Psoas muscle (tissue), 8 donors: ENCODE measurements at places on chromosomes 13 and 19. TPM values are rescaled to one million over a fixed set of nuclear protein-coding genes. Genes with fewer than 3 reads are reported as not detected.
A peak's percentile ranks its signal among the peaks of the same experiment; 100 is the strongest.

Gene IRGC
- total RNA-seq, result not detected

Gene METTL21C
- total RNA-seq, result 12.5 TPM

Gene SLITRK6
- total RNA-seq, result not detected

Gene AMER2
- not detected for total RNA-seq

Gene NUP58
- total RNA-seq, result 34.3 TPM

Gene WDR88
- not detected for total RNA-seq

Gene B3GNT3
- total RNA-seq, result 0.38 TPM

Gene GPR12
- total RNA-seq, result not detected

Gene RNASEH2B
- 10.6 TPM for total RNA-seq

Gene PRTN3
- total RNA-seq, result not detected

Gene TRAPPC6A
- total RNA-seq, result 26.3 TPM

DNA sequence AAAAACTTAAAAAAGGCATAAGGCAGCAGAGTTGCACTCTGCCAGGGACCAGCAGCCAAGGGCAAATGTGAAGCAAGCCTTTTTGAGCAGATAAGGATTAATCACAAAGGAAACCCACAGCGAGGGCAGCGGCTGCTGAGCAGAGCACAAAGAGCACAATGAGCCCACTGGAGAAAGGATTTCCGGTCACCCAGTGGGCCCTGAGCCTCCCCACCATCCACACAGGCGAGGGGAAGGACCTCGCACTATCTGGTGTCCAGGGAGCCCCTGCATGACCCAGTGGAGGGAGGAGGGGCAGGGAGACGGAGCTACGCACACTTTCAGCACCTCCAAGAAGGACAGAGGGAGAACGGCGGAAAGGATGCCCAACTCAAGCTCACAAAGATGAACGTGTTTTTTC, 40.0 kb downstream of the COL4A1 start:
- H3K27ac ChIP-seq, result no peak overlapping the region
- H3K27me3 ChIP-seq, result peaks cover 6% of the 10 kb centered on the region
- no peak overlapping the region for H3K4me3 ChIP-seq
- H3K4me1 ChIP-seq, result peaks cover 22% of the 10 kb centered on the region

DNA sequence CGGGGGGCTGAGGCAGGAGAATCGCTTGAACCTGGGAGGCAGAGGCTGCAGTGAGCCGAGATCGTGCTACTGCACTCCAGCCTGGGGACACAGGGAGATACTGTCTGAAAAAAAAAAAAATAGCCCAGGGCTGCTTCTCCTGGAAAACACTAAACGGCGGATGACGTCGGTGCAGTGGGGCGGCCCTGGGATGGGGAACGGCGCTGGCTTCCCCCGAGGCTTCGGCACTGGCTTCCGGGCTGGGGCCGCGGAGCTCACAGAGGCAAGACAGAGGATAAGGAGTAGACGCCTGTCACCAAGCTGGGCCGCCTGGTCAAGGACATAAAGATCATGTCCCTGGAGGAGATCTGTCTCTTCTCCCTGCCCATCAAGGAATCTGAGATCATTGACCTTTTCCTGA, 5.0 kb downstream of the PRSS57 start:
- no peak overlapping the region for H3K4me3 ChIP-seq
- DNase-seq, result no peak
- peaks cover 6% of the 10 kb centered on the region for H3K27me3 ChIP-seq
- no peaks in the 10 kb centered on the region for H3K4me1 ChIP-seq
- no peak overlapping the region for H3K27ac ChIP-seq

GRCh38 chr19:47071731-47072130, 23.3 kb upstream of the TMEM160 start:
- H3K4me1 ChIP-seq, result no peaks in the 10 kb centered on the region
- H3K36me3 ChIP-seq, result no peaks in the 10 kb centered on the region
- no peaks in the 10 kb centered on the region for H3K27me3 ChIP-seq
- no peak overlapping the region for H3K4me3 ChIP-seq
- no peak overlapping the region for H3K27ac ChIP-seq

DNA sequence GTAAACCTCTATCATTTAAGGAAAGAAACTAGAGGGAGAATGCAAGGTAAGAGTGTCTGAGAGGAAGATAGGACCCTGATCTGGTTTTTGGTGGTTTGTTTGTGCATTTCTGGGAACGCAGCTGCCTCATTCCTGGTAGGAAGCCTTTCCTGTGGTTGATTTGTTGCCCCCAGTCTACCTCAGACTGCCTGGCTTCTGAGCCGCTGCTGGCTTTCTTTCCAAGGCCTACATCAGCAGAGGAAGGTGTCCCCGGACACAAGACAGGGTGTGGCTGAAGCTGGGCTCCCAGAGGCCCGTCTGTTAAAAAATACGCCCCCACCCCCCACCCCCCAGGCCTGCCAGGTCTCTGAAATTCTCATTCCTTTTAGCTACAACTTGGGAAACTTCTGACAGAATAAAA, 42.6 kb downstream of the C13orf42 start:
- DNase-seq, result no peak
- no peak overlapping the region for H3K4me3 ChIP-seq
- H3K27ac ChIP-seq, result no peak overlapping the region

DNA sequence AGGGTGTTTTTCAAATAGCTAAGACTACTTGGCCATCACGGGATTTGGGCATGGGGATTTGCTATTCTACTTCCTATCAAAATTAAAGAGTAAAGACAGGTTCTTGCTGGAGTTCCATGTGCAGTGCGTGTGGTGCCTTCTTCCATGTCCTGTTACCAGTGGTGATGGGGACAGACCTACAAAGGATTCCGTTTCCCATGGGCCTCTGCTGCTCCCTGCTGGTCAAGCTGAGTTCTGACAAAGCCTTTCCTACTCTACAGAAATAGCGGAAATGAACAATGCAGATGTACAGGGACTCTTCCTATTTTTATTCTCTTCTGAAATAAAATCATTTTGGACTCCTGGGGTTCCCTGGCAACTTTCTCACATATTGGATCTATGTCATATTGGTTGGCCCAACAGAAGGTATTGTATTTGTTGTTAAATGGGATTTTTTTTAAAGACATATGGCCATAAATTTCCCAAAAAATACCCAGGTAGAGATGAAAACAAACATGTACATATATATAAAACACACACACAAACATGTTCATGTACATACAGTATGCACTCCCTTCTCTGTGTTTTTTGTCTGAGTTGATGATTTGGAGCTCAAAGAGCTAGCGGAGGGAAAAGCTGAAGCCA, 90.5 kb upstream of the SLC15A1 start:
- peak; percentile 82 for DNase-seq
- peaks cover 8% of the 10 kb centered on the region for H3K36me3 ChIP-seq
- no peaks in the 10 kb centered on the region for H3K27me3 ChIP-seq

GRCh38 chr13:97211300-97211699, 10.8 kb upstream of the MBNL2 start:
- H3K4me1 ChIP-seq, result no peaks in the 10 kb centered on the region
- no peaks in the 10 kb centered on the region for H3K36me3 ChIP-seq
- DNase-seq, result no peak
- no peak overlapping the region for H3K27ac ChIP-seq
- H3K4me3 ChIP-seq, result no peak overlapping the region
- no peaks in the 10 kb centered on the region for H3K27me3 ChIP-seq

DNA sequence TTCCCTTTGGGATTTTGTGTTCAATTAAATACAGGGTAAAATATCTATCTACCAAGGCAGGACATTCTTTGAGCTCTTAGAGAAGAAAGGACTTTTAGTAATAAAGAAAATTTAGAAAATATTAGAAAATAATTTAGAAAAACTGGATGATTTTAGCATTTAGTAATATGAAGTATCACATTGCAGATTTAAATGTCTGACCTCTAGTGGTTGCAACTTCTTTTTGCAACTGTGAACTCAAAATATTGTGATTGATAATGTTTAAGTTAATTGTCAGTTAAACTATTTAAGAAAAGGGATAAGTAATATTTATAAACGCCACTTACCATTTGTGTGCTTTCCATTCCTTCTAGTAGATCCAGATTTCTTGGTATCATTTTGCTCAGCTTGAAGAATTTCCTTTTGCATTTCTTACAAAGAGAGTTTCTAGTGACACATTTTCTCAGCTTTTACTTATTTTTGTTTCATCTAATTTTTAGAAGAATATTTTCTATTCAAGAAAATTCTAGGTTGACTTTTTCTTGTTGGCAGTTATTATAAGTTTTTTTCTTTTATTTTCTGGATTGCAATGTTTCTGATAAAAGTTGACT, 10.3 kb upstream of the POSTN start:
- no peak overlapping the region for H3K4me3 ChIP-seq
- H3K36me3 ChIP-seq, result no peaks in the 10 kb centered on the region
- H3K27ac ChIP-seq, result no peak overlapping the region
- no peak for DNase-seq
- no peaks in the 10 kb centered on the region for H3K4me1 ChIP-seq

GRCh38 chr19:11168568-11168967, 13.0 kb upstream of the SPC24 start:
- H3K36me3 ChIP-seq, result peaks cover 87% of the 10 kb centered on the region
- H3K27me3 ChIP-seq, result no peaks in the 10 kb centered on the region
- no peak for DNase-seq
- no peak overlapping the region for H3K4me3 ChIP-seq
- peaks cover 12% of the 10 kb centered on the region for H3K4me1 ChIP-seq

DNA sequence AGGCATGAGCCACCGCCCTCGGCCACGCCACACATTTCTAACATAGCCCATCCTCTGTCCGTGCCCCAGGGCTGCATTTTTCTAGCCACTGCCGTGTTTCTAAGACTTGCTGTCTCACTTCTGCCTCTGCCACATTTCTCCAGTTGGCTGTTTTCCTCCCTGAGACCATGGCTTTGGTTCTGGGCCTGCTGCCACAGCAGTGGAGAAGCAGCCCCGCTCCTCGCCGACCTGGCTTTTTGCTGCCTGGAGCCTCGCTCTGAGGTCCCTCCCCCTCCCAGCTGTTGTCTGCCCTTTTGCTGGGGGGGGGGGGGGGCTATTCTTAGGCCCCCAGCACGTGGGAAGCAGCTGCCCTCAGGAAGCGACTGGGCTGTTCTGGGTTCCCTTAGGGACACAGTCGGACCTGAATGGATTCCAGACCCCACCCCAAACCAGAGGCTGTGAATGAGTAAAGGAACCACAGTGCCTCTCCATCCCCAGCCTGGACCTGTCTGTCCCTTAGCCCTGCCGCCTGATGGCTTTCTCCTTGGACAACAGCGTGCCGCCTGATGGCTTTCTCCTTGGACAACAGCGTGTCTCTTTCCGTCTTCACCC, 3.3 kb downstream of the GYS1 start:
- peak overlapping the region; percentile 81 for H3K4me3 ChIP-seq
- peaks cover 3% of the 10 kb centered on the region for H3K36me3 ChIP-seq
- peak; percentile 75 for DNase-seq
- H3K4me1 ChIP-seq, result peaks cover 55% of the 10 kb centered on the region

GRCh38 chr19:30584090-30584489, 211.9 kb downstream of the ZNF536 start:
- no peaks in the 10 kb centered on the region for H3K4me1 ChIP-seq
- H3K27ac ChIP-seq, result no peak overlapping the region
- H3K27me3 ChIP-seq, result no peaks in the 10 kb centered on the region

- DNase-seq, result no peak
- no peak overlapping the region for H3K4me3 ChIP-seq
- no peak overlapping the region for H3K27ac ChIP-seq
- no peaks in the 10 kb centered on the region for H3K36me3 ChIP-seq
- H3K4me1 ChIP-seq, result no peaks in the 10 kb centered on the region
- H3K27me3 ChIP-seq, result no peaks in the 10 kb centered on the region
Observed at GRCh38 chr13:36801035-36801434, 18.0 kb upstream of the RFXAP start.

DNA sequence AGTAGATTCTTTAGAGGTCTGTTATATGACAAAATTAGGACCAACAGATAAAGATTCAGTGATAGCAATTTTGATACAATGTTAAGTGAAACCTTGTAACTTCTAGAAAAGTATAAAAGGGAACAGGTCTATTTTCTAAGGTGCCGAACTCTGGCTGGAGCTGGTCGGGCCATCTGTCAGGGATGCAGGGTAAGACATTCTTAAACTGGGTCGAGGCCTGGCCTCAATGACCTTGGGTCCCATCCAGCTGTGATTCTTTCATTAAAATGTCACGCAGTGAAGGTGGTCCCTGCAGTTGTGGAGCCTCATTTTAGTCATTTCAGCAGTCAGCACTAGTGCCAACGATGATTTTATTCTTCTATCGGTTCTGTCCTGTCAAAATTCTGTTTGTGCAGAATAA, 271.9 kb upstream of the SPRY2 start:
- DNase-seq, result no peak
- H3K4me1 ChIP-seq, result no peaks in the 10 kb centered on the region

GRCh38 chr13:113860051-113860664, 3.7 kb downstream of the GAS6 start:
- DNase-seq, result no peak
- no peak overlapping the region for H3K4me3 ChIP-seq
- H3K36me3 ChIP-seq, result no peaks in the 10 kb centered on the region
- peaks cover 58% of the 10 kb centered on the region for H3K4me1 ChIP-seq
- no peak overlapping the region for H3K27ac ChIP-seq

- no peak for DNase-seq
- H3K4me1 ChIP-seq, result no peaks in the 10 kb centered on the region
- H3K27me3 ChIP-seq, result no peaks in the 10 kb centered on the region
- H3K36me3 ChIP-seq, result no peaks in the 10 kb centered on the region
- no peak overlapping the region for H3K27ac ChIP-seq
Observed at GRCh38 chr13:83943530-83944279, 61.4 kb upstream of the SLITRK1 start.

DNA sequence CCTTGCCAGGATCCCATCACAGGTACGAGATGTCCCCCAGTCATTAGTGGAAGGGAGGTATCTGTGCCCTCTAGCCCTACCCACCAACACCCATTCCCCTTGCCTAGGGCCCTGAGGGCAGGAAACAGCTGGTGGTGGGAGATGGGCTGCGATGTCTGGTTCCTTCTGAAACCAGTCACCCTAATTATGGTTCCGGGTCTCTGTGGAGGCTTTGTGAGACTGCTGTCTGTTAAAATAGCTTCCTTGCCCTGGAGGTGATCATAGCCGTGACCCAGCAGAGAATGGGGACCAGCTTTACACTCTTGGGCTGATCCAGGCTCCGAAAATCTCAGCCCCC, 5.5 kb downstream of the ALDH16A1 start:
- H3K4me3 ChIP-seq, result no peak overlapping the region
- DNase-seq, result no peak
- no peaks in the 10 kb centered on the region for H3K36me3 ChIP-seq
- H3K27me3 ChIP-seq, result no peaks in the 10 kb centered on the region

GRCh38 chr19:52638601-52639000, 446 bp upstream of the ZNF83 start:
- no peak overlapping the region for H3K27ac ChIP-seq
- peaks cover 11% of the 10 kb centered on the region for H3K27me3 ChIP-seq
- H3K36me3 ChIP-seq, result peaks cover 4% of the 10 kb centered on the region
- no peak for DNase-seq
- peak overlapping the region; percentile 78 for H3K4me3 ChIP-seq
- no peaks in the 10 kb centered on the region for H3K4me1 ChIP-seq

- no peak overlapping the region for H3K27ac ChIP-seq
- H3K4me1 ChIP-seq, result no peaks in the 10 kb centered on the region
- H3K4me3 ChIP-seq, result no peak overlapping the region
- DNase-seq, result no peak
- peaks cover 36% of the 10 kb centered on the region for H3K36me3 ChIP-seq
Observed at GRCh38 chr19:19711934-19712828, 20.7 kb downstream of the ZNF14 start.
